Calu3 (cell line): ENCODE measurements at places on chromosomes 12 and 14. TPM values are rescaled to one million over a fixed set of nuclear protein-coding genes. Genes with fewer than 3 reads are reported as not detected.

The TECPR2 gene
- total RNA-seq, result 21.7 and 22.4 TPM in 2 replicates

The SLC6A13 gene
- 3.5 and 4.8 TPM in 2 replicates for total RNA-seq

The KLRF1 gene
- total RNA-seq, result 0.32 TPM in 1 of 2 replicates, not detected in the other

The ANKRD33 gene
- total RNA-seq, result not detected in 2 replicates

The PPP4R4 gene
- total RNA-seq, result 0.10 and 0.78 TPM in 2 replicates

The FOXA1 gene
- 108 and 131 TPM in 2 replicates for total RNA-seq

The HOXC5 gene
- total RNA-seq, result 0.20 TPM in 1 of 2 replicates, not detected in the other

The CRIP1 gene
- total RNA-seq, result 7.1 and 13.2 TPM in 2 replicates

The OAS2 gene
- 58.1 and 211 TPM in 2 replicates for total RNA-seq

DNA sequence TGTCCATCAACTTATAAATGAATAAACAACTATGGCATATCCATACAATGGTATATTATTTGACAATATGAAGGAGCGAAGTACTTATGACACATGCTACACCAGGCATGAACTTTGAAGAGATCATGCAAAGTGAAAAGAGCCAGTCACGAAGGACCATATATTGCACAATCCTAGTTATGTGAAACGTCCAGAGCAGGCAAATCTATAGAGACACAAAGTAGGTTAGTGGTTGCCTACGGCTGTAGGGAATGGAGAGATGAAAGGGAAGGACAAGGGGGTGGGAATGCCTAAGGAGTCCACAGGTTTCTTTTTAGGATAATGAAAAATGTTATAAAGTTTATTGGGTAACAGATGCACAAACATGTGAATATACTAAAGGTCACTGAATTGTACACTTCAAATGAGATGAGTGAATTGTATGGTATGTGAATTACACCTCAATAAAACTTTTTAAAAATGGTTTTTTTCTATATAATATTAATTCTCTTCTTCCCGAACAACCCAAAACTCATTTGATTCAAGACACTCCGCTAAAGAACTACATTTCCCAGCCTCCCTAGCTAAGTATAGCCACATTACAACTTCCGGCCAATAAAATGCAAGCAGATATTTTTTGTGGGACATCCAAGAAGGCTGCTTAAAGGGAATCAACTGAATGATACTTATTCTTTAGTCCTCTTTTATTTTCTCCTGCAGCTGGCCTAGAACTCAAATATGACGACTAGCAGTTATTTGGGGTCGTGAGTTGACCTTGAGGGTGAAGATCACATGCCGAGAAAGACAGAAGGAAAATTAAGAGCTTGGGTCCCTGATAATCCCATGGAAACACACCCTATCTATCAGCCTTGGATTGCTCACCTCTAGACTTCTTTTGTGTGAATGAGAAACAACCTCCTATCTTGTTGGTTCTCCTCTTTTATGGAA, 187.2 kb downstream of the TTC8 start:
- H3K4me3 ChIP-seq, result peak overlapping the region; percentile 84
- H3K36me3 ChIP-seq, result peaks cover 9% of the 10 kb centered on the region
- peak; percentile 9 for DNase-seq
- H3K4me1 ChIP-seq, result peaks cover 10% of the 10 kb centered on the region

DNA sequence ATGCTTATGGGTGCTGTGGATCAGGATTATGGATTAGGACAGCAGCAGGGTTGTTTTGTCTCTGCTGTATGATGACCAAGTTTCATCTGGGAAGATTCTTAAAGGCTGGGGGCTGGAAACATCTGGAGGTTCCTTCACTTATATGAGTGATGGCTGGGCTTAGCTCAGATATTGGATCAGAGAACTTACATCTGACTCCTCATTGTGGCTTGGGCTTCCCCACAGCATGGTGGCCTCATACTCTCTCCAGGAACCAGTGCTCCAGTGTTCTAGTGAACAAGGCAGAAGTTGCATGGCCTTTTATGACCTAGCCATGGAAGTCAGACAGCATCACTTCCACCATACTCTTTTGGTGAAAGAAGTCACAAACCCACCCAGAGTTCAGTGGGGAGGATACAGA, 336.1 kb upstream of the TBX3 start:
- no peaks in the 10 kb centered on the region for H3K36me3 ChIP-seq
- no peaks in the 10 kb centered on the region for H3K27me3 ChIP-seq
- no peaks in the 10 kb centered on the region for H3K4me1 ChIP-seq
- DNase-seq, result no peak

DNA sequence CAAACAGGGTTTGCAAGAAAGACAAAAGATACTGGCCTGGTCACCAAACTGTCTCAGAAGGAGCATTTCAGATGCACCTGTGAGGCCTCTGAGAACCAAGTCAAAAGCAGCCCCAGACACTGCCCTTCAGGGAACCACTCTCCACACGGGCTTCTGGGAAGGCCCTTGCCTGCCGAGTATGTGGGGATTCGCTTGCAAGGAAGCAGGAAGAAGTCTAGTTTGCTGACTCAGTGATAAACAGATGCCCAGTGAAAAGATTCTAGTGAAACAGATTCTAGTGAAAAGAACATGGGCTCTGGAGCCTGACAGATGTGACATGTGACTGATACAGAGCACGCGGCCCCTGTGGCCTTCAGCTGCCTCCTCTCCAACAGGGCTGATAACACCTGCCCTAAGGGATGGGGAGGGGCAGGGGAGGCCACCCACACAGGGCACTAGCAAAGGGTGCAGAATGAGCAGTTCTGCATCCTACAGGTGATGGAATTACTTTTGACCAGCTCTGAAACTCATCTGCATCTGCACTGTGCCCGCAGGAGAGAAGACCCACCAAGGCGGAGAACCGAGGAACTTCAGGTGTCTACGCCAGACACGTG, 19.1 kb downstream of the AMN start:
- H3K4me3 ChIP-seq, result no peak overlapping the region
- H3K36me3 ChIP-seq, result peaks cover 59% of the 10 kb centered on the region
- H3K4me1 ChIP-seq, result no peaks in the 10 kb centered on the region
- no peak overlapping the region for H3K27ac ChIP-seq
- no peaks in the 10 kb centered on the region for H3K27me3 ChIP-seq
- DNase-seq, result no peak

- H3K4me1 ChIP-seq, result peaks cover 30% of the 10 kb centered on the region
- H3K4me3 ChIP-seq, result no peak overlapping the region
- H3K36me3 ChIP-seq, result no peaks in the 10 kb centered on the region
- no peaks in the 10 kb centered on the region for H3K27me3 ChIP-seq
Observed at GRCh38 chr14:55592436-55592835, 12.4 kb downstream of the KTN1 start.

GRCh38 chr12:88520436-88520820, 59.8 kb downstream of the KITLG start:
- DNase-seq, result no peak
- peak overlapping the region; percentile 48 for H3K27ac ChIP-seq
- H3K27me3 ChIP-seq, result no peaks in the 10 kb centered on the region
- H3K4me3 ChIP-seq, result no peak overlapping the region
- no peaks in the 10 kb centered on the region for H3K36me3 ChIP-seq

DNA sequence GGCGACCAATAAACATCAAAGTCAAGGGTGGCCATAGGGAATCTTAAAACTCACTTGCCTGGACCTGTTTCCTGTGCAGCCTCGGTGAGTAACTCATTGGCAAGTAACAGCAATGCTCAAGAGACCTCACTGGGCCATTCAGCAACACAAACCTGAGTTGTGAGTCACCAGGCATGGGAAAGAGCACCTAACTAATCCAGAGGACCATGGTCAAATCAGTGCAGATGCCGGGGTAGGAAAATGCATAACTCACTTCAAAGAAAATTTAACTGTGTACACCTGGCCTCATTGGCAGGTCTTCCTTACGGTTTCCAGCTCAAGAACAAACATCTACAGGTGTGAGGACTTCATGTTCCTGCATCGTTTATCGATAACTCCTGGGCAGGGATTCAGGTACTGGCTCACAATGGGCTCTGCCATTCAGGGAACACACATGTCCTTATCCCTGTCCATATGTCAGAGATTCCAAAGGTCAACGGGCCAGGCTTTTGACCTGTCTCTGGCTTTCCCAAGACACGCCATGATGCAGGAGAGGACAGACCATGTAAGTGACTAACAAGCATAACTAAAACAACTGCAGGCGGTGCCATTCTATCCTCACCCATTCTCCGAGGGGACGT, 211.8 kb downstream of the ANO2 start:
- no peak overlapping the region for H3K27ac ChIP-seq
- no peaks in the 10 kb centered on the region for H3K36me3 ChIP-seq
- H3K4me3 ChIP-seq, result no peak overlapping the region
- H3K4me1 ChIP-seq, result no peaks in the 10 kb centered on the region
- peaks cover 14% of the 10 kb centered on the region for H3K27me3 ChIP-seq

GRCh38 chr14:43449291-43449690, 1057.8 kb downstream of the FSCB start:
- no peaks in the 10 kb centered on the region for H3K4me1 ChIP-seq
- no peak overlapping the region for H3K27ac ChIP-seq
- H3K36me3 ChIP-seq, result no peaks in the 10 kb centered on the region
- no peak overlapping the region for H3K4me3 ChIP-seq
- no peak for DNase-seq

GRCh38 chr14:74525361-74525851, 31.8 kb downstream of the ISCA2 start:
- peaks cover 15% of the 10 kb centered on the region for H3K27me3 ChIP-seq
- H3K4me3 ChIP-seq, result no peak overlapping the region
- no peak overlapping the region for H3K27ac ChIP-seq

GRCh38 chr12:114998118-114998749, 314.3 kb upstream of the TBX3 start:
- H3K4me1 ChIP-seq, result no peaks in the 10 kb centered on the region
- H3K27me3 ChIP-seq, result no peaks in the 10 kb centered on the region
- no peak for DNase-seq

- H3K27ac ChIP-seq, result no peak overlapping the region
- DNase-seq, result no peak
- H3K27me3 ChIP-seq, result no peaks in the 10 kb centered on the region
- no peaks in the 10 kb centered on the region for H3K4me1 ChIP-seq
Observed at GRCh38 chr12:47328831-47329545, 249.2 kb upstream of the AMIGO2 start.

DNA sequence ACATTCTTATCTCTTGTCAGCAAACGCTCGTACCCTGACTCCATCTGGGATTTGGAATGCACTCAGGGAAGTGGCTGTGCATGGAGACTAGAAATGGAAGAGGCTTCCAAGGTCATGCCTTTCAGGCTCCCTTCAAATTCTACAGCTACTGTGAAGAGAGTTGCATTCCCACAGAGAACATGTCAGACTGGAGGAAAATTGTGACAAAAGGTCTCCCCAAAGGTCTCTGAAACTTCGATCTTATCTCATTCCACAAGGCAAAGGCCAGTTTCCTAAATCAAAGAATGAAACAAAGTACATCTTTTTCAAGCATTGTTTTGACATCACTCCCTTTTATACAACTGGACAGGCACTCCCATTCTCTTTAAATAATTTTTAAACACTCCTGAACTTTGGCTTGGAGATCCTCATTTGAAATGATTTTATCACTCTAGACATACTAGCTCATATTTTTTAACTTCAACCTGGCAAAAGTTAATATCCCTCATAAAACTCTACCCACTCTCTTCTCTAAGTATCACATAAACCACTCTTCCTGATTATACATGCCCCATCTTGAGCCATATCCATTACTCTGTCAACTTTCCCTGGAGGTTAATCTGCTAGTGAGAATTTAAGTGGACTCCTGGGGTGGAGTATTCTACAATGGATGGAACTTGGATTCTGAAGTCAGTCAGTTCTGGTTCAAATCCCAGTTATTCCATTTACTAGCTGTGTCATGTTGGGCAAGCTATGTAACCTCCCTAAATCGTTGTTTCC, 218.1 kb upstream of the HMGA2 start:
- no peak for DNase-seq
- no peak overlapping the region for H3K4me3 ChIP-seq
- no peaks in the 10 kb centered on the region for H3K27me3 ChIP-seq
- peaks cover 15% of the 10 kb centered on the region for H3K36me3 ChIP-seq

DNA sequence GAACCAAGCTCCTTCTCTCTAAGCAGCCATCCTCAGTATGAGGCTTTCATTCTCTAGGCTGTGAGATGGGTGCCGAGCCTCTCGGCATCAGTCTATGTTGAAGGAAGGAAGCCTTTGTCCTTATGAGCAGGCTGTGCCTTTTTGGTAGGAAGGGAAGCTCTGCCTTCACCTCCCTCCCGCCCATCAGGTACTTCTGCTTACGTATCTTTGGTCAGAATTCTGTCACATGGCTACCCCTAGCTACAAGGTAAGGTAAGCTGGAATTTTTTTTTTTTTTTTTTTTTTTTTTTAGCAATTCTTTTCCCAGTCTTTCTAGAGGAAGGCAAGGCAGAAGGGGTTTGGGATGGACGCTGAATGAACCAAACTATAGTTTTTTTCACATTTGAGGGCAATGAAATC, 16.9 kb downstream of the BATF start:
- DNase-seq, result no peak
- H3K36me3 ChIP-seq, result peaks cover 5% of the 10 kb centered on the region
- no peak overlapping the region for H3K27ac ChIP-seq
- no peaks in the 10 kb centered on the region for H3K27me3 ChIP-seq
- no peak overlapping the region for H3K4me3 ChIP-seq

- H3K4me1 ChIP-seq, result peaks cover 10% of the 10 kb centered on the region
- DNase-seq, result no peak
- H3K36me3 ChIP-seq, result no peaks in the 10 kb centered on the region
Observed at GRCh38 chr14:87045246-87045645, 947.7 kb downstream of the GALC start.

- H3K4me3 ChIP-seq, result no peak overlapping the region
- no peaks in the 10 kb centered on the region for H3K36me3 ChIP-seq
- H3K27me3 ChIP-seq, result peaks cover 12% of the 10 kb centered on the region
- no peak for DNase-seq
- H3K27ac ChIP-seq, result no peak overlapping the region
Observed at GRCh38 chr12:5177731-5178130, 134.1 kb downstream of the KCNA5 start.

- no peak overlapping the region for H3K4me3 ChIP-seq
- peaks cover 8% of the 10 kb centered on the region for H3K36me3 ChIP-seq
- H3K4me1 ChIP-seq, result peaks cover 9% of the 10 kb centered on the region
- H3K27ac ChIP-seq, result no peak overlapping the region
- no peak for DNase-seq
Observed at GRCh38 chr14:22929961-22930364, 787 bp upstream of the PRMT5 start.

DNA sequence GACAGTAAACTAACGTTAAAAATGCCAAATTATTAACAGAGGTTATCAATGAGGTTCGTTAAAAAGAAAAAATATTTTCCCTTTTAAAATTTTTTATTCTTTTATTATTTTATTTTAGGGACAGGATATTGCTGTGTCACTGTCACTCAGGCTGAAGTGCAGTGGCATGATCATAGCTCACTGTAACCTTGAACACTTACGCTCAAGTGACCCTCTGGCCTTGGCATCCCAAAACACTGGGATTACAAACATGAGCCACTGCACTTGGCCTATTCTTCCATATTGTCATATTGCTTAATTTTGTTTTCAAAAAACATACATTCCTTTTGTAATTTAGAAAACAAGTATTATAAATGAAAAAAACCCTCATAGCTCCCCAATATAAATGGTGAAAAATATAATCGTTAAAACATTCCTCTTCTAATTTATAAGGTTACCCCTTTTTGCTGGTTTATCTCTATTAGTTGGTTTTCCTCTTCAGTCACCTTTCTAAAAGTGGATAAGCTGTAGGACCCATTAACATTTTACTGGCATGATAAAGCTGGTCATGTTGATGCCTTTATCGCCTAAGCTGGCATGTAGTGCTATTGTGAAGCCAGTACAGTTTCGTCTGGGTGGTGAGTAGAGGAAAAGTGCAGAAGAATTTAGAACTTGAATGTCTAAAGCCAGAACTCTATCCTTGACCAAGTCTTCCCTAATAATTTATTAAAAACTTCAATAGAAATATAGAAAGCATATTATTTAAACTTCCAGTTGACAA, 27.6 kb downstream of the PDE3A start:
- H3K4me3 ChIP-seq, result no peak overlapping the region
- no peak for DNase-seq
- H3K27ac ChIP-seq, result no peak overlapping the region
- H3K4me1 ChIP-seq, result peaks cover 16% of the 10 kb centered on the region
- H3K36me3 ChIP-seq, result peaks cover 6% of the 10 kb centered on the region
- no peaks in the 10 kb centered on the region for H3K27me3 ChIP-seq
